NCI-H774 (cell line): ENCODE measurements at places on chromosomes 12 and 14.

DNA sequence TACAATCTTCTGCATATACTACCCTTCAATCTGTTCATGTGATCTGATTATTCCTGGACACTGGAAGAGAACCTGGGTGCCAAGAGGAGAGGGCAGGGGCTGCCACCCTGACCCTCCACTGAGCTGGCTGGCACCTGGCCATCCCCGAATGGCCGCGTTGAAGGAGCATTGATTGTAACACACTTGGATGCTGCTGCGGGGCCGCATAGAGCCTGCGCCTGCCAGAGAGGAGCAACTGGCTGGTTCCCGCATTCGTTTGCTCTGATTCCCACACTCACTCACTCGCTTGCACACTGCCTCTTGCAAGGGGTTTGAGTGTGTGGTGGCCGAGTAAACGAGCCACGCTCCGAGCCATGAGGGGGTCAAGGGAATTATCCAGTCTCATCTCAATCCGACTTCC is 32.4 kb downstream of the PSEN1 start:
- no peak for DNase-seq

DNA sequence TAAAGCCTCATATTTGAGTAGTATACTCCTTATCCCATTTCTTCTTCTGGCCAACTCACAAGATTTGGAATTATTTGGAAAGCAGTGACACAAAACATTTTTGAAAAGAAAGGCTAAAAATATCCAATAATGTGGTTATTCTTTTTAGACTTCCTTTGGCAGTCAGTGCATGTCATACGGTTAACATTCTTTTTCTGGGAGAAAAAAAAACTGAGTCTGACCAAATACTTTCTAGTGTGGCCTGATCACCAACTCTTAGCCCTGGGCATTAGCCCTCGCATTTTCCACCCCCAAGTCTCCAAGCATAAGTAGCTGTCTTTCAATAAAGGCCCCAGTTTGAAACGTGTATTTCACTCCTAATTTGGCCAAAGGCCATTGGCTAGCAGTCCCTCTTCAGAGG is 5.9 kb downstream of the RASSF3 start:
- no peak for DNase-seq

DNA sequence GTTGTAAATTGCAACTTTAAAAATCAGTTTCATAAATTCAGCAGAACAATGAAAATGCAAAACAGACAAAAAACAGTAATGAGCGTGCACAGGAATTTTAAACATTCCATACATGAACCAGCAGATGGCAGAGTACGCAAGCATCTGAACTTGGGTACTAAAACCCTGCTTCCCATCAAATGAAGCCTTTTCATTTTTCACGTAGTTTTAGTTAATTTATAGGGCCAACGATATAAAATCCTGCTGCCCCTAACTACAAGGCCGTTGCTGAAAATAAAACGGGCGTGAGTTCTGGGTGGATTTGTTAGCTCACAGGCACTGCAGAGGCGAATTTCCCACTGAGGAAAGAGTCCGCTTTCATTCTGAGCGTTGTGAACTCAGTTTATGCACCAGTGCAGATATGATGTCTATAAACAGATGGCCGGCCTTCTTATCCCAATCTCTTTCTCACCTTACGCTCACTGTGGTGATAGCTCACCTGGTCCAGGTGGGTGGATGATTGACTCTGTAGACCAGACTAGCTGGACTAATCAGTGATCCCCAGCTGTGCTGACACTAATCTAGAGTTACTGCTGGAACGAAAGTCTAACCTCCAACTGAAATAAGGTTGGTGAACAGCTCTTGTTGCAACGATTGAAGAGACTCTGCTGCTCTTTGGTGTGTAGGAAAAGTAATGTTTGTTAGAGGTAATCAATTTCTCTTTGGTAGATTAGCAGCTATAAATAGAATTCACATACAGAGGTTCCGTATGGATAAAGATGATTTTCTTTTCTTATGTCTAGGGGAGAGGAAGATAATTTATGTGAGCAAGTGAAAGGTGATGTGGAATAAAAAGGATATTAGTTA is 89.2 kb downstream of the PDZRN4 start:
- DNase-seq, result peak; percentile 54

DNA sequence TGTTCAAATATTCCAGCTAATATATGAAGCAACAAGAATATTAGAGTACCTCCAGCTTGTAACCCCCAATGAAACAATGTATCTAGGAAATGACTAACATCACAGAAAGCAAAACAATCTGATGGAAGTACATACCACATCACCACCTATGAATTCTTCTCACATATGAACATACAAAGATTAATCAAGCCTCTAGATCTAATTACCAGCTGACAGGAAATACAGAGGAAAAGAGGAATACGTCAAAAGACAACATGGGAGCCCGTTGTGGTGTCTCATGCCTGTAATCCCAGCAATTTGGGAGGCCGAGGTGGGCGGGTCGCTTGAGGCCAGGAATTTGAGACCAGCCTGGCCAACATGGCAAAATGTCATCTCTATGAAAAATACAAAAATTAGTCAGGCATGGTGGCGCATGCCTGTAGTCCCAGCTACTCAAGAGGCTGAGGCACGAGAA is 7.5 kb downstream of the NEDD8 start:
- no peak for DNase-seq

DNA sequence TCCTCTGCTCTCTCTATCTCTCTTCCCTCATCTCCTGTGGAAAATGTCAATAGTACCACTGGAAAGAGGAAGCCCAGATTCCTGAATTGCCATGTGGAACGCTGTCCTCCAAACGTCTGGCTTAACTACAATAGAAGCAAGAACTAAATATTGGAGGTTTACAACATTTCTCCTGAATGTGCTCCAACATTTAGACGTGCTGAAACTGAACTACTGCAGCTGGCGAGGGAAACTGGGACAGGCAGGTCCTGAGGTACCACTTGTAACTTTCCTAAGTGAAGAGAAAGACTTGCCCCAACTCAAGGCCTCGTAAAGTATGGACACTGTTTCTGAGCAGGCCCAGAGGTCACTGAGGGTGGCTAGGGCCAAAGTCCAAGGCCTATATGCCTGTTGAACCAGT is 187.7 kb downstream of the NTF3 start:
- DNase-seq, result no peak

DNA sequence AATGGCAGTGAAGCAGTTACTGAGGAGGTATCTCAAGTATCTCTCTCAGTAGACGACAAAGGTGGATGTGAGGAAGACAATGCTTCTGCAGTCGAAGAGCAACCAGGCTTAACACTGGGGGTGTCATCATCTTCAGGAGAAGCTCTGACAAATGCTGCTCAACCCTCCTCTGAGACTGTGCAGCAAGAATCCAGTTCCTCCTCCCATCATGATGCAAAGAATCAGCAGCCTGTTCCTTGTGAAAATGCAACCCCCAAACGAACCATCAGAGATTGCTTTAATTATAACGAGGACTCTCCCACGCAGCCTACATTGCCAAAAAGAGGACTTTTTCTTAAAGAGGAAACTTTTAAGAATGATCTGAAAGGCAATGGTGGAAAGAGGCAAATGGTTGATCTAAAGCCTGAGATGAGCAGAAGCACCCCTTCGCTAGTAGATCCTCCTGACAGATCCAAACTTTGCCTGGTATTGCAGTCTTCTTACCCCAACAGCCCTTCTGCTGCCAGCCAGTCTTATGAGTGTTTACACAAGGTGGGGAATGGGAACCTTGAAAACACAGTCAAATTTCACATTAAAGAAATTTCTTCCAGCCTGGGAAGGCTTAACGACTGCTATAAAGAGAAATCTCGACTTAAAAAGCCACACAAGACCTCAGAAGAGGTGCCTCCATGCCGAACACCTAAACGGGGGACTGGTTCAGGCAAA is 216.6 kb downstream of the AKAP6 start:
- DNase-seq, result no peak

DNA sequence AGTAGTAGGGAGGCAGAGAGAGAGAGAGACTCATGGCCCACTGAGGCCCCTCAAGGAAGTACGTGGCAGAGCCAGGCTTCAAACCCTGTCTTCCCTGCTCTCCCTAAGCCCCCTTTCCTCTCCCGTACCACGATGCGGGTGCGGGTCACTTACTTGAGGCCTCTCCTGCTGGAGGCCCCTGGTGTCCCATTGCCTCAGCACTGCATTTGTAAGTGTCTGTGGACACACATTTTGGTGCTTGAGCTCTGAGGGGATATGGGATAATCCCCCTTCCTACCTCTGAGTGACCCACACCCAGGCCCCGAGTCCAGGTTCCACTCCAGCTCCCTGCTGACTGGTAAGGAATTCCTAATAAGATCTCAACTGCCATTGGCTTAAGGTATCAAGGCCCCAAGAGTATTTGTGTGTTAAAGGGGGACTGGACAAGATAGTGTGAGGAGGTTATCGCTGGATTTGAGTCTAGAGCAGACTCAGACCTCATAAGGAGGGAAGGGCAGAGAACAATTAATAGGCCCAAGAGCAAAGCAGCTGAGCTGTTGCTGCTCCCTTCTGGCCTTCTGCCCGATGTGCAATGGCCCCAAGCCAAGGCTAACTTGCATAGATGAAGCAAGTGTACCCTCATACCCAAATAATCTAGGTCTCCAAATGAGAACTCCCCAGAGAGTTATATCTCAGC is 71.9 kb downstream of the CRACR2A start:
- peak; percentile 60 for DNase-seq

DNA sequence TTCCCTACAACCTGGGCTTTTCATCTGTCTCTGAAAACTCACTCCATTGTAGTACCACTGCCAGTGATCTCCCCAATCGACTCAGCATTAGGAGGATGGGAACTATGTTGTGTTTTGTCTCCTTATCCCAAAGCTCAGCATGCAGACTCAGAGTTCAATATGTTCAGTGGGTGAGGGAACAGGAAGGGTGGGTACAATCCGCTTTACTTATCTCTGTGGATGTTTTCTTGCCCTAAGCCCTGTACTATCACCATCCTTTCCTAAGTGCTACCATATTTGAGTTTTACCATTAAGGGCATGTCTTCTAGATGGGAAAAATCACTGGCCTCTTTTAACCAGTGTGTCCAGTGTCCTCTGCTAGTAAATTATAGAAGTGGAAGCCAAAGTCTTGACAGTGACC is 107.1 kb downstream of the PPM1H start:
- DNase-seq, result no peak

DNA sequence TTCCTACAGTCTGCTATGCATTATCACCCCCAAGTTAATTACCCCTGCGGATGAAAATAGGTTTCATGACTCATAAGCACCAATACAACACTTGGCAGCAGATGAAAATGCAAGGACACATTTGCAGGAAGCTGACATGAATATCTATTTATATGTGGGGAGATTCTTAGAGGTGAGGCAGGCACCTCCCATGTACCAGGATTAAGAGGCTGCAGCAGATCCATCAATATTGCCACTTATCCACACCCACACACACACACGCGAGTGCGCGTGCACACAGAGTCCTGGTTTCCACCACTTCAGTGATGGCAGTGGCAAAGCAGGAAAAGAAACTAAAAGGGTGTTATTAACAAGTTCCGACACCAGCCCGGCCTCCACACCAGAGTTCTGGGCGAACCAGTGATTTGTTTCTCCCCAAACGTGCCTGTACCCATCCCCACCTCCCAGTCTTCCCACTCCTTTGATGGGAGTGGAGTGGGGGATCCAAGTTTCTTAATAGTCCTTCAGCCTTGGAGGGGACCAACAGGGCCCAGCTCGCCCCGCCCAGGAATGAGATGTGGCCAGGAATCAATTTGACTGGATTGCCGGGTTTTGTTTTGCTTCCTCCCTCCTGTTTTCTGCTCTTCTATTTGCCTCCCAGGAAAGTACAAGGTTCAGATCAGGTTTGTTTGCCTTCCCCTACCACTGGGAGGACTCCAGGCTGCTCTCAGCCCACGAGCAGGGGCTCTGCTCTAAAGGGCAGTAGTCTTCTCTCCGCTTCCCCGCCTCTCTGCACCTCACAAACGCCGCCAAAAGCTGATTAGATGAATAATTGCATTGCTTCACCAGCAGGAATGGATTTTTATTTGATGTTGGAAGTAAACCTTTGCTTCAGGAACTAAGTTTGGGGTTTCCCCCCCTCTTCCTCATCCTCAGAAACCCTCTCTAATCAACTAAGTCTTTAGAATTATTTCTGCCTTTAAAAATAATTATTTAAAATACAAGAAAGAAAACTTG is 5.2 kb downstream of the IRF2BPL start:
- no peak for DNase-seq

GRCh38 chr12:15996254-15996653 is 85.1 kb downstream of the DERA start:
- no peak for DNase-seq

GRCh38 chr12:93572712-93573551 is 457 bp downstream of the SOCS2 start:
- DNase-seq, result no peak

DNA sequence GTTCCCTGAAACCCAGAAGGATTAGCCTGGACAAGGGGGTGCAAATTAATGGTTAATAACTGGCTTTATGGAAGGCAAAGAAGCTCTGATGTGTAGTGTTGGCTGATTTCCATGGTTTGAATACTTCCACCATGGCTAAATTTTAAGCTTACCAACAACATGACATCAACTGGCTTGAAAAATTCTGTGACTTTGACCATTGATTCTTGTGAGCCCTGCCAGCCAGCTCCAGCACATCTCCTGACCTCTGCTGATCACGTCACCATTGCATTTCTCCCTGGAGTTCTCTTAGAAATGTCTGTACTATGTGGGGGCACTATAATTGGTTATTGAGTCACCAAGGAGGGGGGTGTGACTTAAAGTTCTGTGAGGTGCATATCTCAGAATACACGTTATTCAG is 171.2 kb downstream of the MYRFL start:
- no peak for DNase-seq

DNA sequence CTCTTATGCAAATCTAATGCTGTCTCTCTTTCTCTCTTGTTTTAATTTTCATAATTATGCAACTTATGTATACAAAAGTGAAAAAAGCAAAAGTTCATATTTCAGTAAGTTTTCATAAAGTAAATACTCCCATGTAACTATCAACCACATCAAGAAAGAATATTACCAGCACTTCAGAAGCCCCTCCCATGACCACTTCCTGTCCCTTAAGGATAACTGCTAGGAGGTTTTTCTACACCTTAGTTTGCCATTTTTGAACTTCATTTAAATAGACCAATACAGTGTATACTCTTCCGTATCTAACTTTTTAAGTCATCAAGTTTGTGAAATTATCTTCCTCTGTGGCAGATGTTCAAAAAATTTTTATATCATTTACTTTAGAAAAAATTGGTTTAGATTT is 547 bp upstream of the OR4K15 start:
- no peak for DNase-seq

DNA sequence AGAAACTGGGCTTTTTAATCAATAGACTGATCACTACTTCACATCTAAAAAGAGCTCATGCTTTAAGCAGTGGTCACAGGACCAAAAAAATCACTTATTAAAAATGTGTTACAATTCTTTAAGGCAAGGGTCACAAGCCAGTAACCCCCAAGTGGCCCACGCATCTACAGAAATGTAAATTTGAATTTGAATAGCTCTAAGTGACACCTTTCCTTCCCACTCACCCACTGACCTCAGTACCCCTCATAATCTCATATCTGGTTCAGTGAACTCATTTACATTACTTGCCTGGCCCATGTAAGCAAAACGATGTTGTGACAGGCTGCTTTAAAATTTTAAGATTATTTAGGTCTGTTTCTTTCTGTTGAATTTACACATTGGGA is 27.4 kb downstream of the NELL2 start:
- no peak for DNase-seq

DNA sequence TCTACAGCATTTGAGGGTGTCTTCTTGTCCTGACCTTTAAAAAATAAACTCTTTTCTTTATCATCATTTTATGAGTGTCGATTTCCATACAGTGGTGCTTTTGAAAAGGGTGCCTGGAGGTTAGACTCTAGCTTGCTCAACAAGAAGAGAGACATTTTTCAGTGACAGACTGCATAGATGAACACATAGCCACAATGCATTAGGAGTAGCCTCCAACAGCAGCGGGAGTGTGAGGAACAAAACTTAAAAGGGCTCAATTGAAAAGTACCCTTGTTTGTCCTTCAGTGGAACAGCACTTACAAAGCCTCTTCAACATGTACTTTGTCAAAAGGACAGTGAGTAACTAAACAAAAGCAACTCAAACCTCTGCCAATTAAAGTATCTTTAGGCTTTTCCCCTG is 119.3 kb downstream of the SOX5 start:
- no peak for DNase-seq
